ENCODE measurements at places on chromosomes 2 and 18.

DNA sequence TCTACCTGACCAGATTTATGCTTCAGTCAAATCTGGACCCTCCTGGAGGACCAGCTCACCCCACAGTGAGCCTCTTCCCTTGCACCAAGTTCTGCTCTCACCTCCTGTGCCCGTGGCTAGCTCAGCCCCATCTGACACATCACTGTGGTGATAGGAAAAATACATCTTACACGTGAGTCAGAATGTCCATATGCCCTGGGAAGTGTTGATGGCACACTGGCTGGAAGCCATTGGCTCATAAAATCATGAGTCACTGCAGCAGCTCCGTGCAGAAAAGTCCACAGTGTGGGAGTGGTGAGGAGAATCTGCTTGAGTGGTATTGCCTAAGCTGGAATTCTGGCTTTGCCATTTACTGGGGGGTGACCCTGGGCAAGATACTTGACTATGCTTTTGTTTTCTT is 42.6 kb upstream of the RAPGEF4 start:
- DNase-seq = peak; percentile 99

DNA sequence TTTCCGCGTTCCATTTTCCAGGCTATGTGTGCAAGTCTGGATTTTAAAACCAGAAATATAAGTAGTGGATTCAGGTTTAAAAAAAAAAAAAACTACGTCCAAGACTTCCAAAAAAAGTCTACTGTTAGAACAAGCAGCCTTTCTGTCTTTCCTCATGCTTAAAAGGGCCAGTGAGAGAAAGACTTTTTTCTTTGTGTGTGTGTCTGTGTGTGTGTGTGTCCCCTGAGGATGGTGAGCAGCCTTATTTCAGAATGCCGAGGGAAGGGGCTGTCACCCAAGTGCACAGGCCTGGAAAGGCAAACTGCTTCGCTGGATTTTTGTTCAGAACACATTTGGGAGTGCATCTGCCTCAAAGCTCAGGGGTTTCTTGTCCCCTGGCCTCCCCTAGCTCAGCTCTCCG is 98.8 kb downstream of the ZBTB7C start:
- DNase-seq = no peak

DNA sequence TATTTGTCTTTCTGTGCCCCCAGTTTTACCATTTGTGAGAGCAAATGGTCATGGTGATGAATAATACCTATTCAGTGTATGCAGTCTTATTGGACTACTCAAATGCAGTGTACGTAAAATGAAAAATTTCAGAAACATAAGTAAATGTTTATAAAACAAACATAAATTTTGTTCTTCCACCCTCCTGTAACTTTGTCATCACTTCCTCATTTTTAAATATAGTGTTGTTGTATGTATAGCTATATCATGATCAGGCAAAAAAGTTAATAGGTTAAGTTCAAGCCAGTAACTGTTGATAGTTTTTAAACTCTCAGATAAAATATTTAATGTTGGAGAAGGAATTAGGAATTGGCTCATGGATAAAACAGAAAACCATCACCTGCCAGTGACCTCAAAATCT is 93.2 kb downstream of the KLF7 start:
- no peak for DNase-seq

DNA sequence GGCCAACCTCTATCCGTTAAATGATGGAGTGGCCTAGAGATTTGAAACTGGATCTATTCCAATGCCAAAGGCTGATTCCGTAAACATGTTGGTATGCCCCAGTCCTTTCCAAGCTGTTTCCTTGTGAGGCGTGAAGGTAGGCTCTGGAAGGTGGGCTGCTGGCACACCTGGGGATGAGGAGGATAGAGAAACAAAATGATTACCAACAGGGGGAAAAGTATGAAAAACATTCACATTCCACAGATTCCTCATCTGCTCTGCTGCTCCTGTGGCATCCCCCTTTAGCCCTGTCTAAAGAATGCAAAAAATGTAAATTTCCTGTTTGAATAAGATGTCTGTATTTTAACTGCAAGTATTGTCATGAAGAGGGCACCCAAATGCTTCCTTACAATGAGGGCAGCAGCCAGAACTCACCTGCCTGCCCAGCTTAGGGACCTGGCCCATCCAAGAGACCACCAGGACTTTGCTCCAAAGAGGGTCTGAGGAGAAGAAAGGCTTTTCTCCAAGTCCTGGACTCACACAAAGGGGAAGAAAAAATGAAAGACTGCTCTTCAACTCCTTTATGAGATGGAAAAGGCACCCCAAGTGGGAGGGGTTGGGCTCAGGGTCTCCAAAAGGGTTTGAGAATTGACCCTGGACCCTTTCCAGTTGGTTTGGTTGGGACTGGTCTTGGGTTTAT is 132.3 kb upstream of the PELI1 start:
- peak; percentile 68 for DNase-seq

- no peak for DNase-seq
These were observed 139.2 kb downstream of the MGAT5 start for GRCh38 chr2:134393075-134393461.

DNA sequence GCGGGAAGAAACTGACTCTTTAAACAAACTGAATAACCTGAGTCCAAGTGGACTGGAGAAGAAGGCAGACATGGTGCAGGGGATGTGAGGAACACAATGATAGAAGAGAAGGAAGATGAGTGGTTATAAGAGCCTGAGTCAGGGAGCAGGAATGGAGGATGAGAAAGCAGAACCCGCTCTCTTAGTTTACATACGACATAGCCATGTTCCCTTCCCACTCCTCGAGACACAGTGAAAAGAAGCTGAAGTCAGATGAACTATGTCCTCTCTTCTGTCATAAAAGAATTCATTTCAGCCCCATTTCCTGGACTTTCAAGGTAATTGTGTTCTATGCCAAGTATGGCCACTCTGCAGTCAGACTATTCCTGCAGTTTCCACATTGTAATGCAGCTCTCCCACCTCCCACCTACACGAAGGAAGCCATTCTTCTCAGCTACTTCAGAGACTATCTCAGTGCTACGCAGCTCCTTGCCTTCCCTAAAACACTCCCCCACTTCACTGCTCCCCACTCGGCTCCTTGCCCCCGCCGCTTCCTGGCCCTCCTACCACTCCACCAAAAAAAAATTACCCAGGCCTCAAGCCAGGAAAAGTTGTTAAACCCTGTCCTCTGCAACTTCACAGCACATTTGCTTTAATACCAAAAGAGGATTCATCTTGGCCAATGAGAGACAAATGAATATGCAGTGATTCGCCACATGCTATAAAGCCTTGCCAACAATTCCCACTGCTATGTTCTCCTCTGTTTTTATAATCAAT is 323.4 kb upstream of the EPHA4 start:
- DNase-seq = peak; percentile 1

GRCh38 chr2:108554528-108554927 is 20.3 kb downstream of the LIMS1 start:
- DNase-seq = no peak

DNA sequence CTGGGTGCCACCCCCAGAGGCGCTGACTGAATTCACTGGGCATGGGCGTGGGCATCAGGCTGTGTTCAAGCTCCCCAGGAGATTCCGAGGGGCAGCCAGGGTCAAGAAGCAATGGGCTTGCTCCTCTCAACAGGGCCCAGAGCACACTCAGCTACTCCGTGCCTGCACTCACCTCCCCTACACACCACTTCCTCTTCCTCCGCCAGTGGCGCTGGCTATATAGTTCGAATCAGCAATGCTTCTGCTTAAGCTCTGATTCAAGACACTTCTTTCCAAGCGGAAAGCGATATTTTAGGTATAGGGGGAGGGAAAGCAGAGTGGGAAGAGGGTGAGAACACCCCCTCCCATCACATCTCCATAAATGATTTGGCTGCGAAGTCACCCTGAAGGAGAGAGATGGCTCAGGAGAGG is 42.1 kb downstream of the CRACDL start:
- DNase-seq = no peak

DNA sequence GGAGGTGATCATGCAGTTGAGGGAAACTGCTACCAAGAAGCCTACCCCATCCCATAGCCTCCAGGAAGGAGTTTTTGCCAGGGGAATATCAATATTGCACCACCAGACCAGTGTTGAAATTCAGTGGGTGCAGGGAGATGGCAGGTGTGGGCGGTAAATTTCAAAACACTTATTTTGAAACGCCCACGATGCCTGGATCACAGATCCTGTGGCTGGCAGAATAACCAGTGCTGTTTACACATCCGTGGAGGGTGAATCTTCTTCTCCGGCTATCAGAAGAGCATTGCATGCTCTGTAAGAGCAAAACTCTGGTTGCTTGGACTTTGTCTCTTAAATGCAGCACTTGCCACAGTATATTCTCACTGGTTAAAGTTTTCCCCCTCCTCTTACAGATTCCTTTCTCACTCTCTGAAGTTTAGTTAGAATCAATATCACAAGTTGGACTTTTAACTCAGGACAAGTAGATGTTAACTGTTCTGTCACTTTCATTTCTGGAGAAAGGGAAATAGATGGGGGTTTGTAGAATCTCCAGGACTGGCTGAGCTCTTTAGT is 70.5 kb upstream of the ZCCHC2 start:
- DNase-seq = no peak

- no peak for DNase-seq
These were observed 29.3 kb upstream of the CEP68 start for GRCh38 chr2:65026704-65027464.

DNA sequence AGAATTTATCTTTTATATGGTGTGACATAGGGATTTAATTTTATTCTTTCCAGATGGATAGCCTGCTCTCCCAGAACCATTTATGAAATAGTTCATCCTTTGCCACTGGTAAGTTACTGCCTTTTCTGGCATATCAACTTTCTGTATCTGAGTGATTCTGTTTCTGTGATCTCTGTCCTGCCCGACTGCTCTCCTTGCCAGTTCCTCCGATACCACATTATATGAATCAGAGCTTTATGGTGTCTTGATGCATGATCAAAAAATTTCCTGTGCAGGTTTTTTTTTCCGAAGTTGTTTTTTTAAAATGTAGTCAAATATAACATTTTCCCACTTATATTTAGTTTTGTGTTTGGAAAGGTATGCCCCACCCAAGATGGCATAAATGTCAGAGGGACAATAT is 242.5 kb downstream of the CYP26B1 start:
- peak; percentile 57 for DNase-seq

GRCh38 chr2:190856985-190857384 is 23.6 kb upstream of the GLS start:
- DNase-seq = no peak

- no peak for DNase-seq
These were observed 594 bp downstream of the FAM161A start for GRCh38 chr2:61853086-61853846.

- DNase-seq = no peak
These were observed 64.5 kb upstream of the AMMECR1L start for GRCh38 chr2:127950264-127950663.

DNA sequence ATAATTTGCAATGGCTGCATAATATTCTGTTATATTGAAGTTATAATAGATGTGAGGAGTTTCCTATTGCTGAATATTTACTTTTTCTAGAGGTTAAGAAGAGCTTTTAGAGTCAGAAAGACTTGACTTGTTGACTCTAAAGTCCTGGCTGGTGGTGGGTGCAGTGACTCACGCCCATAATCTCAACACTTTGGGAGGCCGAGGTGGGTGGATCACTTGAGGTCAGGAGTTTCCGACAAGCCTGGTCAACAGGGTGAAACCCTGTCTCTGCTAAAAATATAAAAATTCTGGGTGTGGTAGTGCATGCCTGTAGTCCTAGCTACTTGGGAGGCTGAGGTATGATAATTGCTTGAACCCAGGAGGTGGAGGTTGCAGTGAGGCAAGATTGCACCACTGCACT is 33.9 kb upstream of the ATIC start:
- no peak for DNase-seq

DNA sequence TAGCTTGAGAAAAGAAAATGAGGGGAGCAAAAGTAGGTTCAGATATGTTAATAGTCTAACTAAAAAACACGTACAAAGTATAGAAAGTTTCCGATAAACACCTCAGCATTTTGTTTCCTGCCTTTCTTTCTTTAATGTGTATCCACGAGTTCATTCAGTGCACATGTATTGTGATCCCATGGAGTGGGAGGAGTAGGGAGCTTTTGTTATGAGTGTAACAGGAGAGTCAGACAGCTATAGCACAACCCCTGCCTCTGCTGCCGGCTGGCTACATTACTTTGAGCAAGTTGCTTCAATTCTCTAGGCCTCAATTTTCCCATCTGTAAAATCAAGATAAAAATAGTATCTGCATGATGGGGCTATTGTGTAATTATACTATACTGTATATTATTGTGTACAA is 249.2 kb upstream of the FIGN start:
- no peak for DNase-seq

GRCh38 chr2:11406958-11407381 is 59.0 kb downstream of the E2F6 start:
- DNase-seq = peak; percentile 93

DNA sequence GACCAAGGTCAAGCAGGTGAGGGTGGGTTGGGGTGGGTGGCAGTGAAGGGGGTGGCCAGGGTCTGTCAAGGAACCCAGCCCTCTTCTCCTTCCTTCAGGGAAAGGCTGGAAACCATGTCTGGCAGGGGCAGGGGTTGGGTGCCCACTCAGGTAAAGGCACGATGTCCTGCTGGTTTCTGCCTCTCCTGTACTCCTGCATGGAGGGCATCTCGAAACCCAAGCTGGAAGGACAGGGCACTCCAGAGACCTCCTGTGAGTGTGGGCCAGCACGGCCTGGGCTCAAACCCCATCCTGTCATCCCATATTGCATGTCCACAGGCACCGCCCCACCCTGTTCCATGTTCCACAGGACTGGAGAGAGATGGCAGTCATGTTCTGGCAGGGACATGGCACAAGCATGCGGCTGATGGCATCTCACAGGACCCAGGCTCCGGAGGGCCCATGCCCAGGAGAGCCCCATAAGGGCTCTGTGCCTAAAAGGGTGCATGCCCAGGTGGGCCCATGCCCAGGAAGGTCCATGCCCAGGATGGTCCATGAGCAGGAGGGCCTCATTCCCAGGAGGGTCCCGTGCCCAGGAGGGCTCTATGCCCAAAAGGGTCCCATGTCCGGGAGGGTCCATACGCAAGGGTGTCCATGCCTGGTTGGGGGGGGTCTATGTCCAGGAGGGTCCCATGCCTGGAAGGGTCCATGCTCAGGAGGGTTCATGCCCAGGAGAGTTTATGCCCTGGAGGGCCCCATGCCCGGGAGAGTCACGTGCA is 6.4 kb downstream of the GPR35 start:
- no peak for DNase-seq

DNA sequence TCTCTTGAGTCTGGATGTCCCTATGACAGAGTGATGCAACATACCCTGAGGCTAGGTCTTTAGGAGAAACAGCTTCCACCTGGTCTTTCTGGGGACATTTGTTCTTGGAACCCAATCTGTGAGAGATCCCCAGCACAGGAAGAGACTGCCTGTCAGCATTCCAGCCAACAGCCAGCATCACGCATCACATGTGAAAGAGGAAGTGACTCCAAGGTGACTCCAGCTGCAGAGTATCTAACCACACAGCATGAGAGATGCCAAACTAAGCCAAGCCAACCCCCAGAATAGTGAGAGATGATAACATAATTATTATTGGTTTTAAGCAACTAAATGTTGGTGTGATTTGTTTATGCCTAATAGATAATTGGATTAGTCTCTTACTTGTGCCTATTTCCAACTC is 35.7 kb downstream of the C18orf63 start:
- peak; percentile 68 for DNase-seq

DNA sequence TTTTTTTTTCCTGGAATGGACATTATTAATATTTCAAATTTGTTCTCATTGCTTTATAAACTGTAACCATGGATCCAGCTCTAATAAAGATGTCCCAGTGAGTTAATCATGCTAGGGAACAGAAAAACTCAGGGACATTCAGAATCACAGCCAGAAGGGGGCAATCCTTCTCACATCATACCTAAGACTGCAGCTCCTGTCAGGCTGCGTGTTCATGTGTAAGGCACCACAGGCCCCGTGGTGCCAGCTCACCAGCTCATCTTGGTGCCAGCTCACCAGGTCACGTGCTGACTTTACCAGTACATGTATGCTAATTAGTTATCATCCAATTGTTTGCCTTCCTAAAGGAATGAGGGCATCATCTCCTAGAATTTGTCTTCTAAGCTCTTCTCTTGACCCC is 84.7 kb upstream of the NEDD4L start:
- peak; percentile 42 for DNase-seq

Data from fibroblast of skin of right quadriceps (primary cell).